ENCODE measurements at places on chromosomes 2 and 18.

- DNase-seq, result no peak
Measured at GRCh38 chr18:55780586-55781071, 192.6 kb upstream of the TCF4 start.

DNA sequence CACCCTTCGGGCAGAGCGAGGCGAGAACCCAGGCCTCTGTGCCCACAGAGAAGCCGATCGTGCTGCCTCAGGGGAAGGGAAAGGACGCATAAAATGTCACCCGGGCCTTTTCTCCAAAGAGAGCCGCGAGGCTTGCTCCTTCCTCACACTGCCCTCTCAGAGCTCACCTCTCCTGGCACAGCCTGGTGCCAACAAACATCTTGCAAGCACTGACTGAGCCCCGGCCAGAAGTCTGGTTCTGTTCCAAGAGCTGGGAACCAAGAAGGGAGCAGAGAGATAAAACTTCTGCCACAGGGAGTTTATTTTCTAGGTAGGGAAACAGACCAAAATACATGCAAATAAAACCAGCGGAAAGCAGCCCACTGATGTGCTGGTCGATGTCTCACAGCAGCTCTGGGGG, 13.6 kb upstream of the ADI1 start:
- no peak for DNase-seq

DNA sequence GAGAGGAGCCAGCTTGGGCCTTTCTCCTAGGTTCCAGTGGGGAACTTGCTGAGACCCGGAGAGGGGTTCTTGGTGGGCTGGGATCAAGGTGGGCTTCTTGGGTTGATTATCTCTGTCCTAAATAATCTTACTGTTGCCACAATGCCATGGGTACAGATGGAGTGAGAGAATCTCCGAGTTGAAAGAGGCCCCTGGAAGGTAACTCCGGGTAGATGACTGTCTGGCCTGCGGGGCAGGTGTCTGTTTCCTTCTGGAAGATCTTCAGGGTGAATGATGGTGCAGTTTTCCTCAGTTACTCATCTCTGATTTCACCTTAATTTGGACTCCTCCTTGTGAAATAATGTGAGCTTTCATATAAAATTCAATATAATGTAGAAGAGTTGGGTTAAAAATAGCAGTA, 159.4 kb downstream of the ACTR3 start:
- no peak for DNase-seq

GRCh38 chr2:56118474-56118873, 65.3 kb upstream of the CCDC85A start:
- DNase-seq, result no peak

DNA sequence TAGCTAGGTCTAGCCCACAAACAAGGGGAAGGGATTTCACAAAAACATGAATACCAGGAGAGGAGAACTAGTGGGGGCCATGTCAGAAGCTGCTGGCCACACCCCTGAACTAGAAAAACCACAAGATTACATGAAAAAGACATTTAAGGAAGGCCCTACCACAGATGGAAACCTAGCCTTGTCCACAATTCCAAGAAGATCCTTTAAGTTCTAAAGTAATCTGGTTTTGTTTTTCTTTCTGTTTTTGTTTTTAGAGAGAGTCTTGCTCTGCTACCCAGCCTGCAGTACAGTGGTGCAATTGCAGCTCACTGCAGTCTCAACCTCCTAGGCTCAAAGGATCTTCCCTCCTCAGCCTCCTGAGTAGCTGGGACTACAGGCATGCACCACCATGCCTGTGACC, 34.2 kb upstream of the CAB39 start:
- no peak for DNase-seq

DNA sequence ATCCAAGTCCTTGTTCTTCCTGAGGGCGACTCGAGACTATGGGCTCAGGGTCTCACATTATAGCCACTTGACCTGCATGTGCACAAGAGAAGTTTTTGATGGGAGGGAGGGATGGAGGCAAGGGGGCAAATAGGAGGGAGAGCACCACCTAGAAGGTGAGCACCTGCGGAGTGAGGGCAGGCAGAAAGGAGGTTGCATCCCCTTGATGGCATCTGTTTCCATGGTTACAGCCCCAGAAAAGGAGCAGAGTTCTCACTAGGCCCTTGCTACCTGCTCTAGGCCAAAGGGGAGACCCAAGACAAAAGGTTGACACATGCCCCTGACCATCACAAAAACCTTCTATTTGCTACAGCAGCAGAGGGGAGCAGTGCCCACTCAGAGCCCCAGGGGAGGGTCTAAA, 131.5 kb upstream of the SERTAD2 start:
- DNase-seq, result no peak

DNA sequence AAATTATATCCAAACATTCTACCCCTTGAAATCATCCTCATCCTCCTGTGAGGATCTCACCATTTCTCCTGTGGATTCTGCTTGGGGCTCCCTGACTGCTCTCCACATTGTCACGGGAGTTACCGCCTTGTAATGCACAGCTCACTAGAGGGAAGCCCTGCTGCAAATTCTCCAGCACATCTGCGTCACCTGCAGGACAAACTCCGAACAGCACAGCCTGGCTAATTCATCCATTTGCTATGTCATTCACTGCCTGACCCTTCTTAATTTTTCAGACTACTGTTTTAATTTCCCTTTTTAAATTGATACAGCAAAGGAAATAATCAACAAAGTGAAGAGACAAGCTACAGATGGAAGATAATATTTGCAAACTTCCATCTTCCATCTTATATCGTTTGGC, 627.4 kb downstream of the FBXO15 start:
- no peak for DNase-seq

DNA sequence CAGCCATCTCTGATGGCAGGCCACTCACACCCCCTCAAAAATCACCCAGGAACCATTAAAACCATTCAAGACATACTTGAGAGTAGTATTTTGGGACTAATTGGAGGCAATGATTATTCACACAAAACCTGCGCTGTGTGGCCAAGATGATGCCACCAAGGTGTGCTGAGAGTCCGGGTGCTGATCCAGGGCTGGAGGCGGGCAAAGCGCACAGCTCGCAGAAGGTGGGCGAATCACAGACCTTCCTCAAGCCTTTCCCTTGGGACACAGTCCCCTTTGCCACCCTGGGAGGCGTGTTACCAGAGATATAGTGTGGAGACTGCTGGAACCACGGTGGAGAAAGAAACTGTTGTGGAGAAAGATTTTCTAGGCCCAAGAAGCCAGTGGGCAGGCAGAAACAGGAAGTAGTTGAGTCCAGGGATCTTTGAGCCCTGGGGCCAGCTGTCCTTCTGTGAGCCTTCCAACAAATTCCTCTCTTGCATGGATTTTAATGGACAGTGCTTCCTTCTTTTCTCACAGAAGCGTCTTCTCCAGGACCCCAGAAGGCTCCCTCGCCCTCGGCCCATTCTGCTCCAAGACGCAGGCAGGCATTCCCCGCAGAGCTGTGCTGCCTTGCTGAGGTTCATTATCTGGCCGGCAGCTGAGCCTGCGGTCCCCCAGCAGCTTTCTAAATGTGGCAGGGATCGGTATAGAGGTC, 8.0 kb downstream of the COPS9 start:
- DNase-seq, result no peak

DNA sequence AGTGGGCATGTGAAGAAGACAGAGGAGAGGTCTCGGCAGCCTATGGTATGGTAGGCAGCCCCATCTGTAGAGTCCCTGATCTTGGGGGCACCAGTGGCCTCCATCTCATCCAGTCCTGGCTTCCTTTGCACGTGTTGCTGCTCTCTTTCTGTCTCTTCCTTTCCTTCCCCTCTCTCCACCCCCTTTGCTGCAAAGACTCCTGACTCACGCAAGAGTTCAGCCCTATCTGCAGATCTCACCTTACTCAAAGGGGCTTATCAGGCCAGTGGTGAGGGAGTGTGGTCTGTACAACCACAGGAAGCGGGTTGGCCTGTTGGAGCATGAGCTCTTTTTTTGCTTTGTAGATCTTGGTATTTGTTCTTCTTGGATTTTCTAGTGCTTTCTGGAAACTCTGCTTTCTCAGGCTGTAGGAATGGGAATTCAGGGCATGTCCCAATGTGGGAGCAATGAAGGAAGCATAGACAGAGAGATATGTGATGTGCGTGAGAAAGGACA, 14.6 kb upstream of the NT5DC4 start:
- DNase-seq, result no peak

- DNase-seq, result no peak
Measured at GRCh38 chr2:24914713-24915112, 5.3 kb downstream of the ADCY3 start.

DNA sequence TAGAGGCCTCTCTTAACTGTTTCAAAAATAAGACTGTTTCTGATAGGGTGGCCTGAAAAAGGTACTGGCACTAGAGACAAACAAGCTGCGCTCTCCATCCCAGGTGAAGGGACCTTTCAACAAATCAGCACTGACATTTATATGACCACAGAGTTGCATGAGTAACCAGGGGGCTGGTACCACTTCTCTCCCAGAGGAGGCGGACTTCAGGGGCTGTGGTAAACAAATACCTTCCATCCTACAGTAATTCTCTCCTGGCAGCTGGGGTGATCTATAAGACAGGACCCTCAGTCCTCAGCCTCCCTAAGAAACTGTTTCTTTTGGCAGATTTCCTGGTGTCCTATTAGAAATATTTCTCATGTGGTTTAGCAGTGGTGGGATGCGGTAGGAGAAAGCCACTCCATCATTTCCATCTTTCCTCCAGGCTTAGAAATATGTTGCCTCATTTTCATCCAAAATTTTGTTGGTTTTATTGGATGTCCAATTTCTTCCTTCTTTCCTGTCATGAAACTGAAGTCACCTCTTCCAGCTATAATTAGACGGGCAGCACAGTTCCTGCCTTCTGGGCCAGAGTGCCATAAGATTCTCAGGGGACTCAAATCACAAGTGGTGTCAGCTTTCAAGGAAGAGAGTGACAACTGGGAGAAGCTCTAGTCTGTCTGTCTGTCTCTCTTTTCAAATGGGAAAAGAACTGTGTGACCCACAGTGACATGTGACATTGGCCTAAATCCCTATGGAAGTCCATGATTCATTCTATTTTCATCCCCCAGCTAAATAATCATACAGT, 96.4 kb downstream of the CYRIA start:
- DNase-seq, result no peak

GRCh38 chr2:195674491-195675221, 17.6 kb downstream of the SLC39A10 start:
- DNase-seq, result no peak

- DNase-seq, result no peak
Measured at GRCh38 chr2:143937723-143938350, 582.1 kb downstream of the ZEB2 start.

Data from ascending aorta (tissue), 2 donors.